Mucosa of gallbladder (tissue), 1 donor: ENCODE measurements at places on chromosomes 4 and X. TPM values are rescaled to one million over a fixed set of nuclear protein-coding genes. Genes with fewer than 3 reads are reported as not detected.

GRCh38 chr4:120611092-120611491, 311.4 kb downstream of the PRDM5 start:
- DNase-seq: no peak

- DNase-seq: no peak
These were observed 1934.2 kb upstream of the IGFBP7 start for GRCh38 chr4:59044286-59044900.

- DNase-seq: no peak
These were observed 2.3 kb upstream of the SLBP start for GRCh38 chr4:1714303-1715001.

DNA sequence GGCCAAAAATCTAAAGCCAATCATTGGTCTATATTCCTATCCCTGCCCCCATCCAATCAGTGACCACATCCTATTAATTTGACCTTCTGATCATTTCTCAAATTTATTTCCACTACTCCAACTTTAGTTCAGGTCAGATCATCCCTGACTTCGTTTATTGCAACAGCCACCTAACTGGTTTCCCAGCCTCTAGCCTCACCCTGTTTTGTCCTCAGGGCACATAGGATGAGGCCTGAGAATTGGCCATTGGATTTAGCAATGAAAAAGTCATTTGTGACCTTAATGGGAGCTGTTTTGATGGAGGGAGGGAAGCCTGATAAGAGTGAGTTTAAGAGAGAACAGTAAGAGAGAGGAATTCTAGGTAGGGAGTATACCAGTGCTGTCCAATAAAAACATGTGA, 155.0 kb downstream of the AMMECR1 start:
- DNase-seq: no peak

GRCh38 chrX:67777148-67777547, 233.3 kb downstream of the AR start:
- DNase-seq: no peak

DNA sequence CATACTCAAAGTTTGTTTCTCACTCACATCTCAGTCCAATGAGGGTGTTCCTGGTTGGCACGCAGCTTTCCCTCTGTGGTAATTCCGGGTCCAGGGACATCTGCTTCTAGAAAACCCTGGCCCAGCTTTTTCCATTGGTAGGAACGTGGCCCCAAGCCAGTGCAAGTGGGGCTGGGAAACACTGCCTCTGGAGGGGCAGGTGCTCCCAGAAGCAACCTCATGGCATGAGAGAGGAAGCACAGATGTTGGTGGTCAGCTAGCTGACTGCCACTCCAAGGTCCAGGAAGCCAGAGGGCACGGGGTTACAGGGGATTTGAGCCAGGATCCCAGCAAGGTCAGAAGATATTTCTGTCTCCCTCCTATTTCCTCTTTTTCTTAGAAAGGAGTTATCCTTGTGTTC, 47.5 kb downstream of the DCTD start:
- DNase-seq: no peak

GRCh38 chr4:41751449-41752061, 3.0 kb upstream of the PHOX2B start:
- no peak for DNase-seq

GRCh38 chrX:150450519-150451177, 87.5 kb downstream of the MAMLD1 start:
- DNase-seq: no peak

DNA sequence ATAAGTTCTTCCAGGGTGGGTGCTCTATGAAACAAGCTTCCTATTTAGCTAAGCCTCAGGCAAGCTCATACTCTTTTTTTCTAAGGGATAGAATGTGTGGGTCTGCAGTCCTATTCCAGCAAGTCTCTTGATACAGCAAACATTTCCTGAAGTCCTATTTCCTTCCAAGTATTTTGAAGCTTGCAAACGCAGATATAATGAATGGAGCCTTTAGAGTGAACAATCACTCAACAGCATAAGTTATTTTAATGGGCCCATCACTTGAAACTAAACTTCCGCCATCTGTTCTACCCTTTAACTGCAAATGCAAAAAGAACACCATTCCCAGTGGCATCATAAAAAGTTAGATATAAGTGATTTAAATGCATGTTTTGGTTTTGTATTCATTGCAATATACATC, 108.3 kb upstream of the TAPT1 start:
- no peak for DNase-seq

GRCh38 chr4:73617256-73617655, 3.0 kb downstream of the RASSF6 start:
- no peak for DNase-seq

DNA sequence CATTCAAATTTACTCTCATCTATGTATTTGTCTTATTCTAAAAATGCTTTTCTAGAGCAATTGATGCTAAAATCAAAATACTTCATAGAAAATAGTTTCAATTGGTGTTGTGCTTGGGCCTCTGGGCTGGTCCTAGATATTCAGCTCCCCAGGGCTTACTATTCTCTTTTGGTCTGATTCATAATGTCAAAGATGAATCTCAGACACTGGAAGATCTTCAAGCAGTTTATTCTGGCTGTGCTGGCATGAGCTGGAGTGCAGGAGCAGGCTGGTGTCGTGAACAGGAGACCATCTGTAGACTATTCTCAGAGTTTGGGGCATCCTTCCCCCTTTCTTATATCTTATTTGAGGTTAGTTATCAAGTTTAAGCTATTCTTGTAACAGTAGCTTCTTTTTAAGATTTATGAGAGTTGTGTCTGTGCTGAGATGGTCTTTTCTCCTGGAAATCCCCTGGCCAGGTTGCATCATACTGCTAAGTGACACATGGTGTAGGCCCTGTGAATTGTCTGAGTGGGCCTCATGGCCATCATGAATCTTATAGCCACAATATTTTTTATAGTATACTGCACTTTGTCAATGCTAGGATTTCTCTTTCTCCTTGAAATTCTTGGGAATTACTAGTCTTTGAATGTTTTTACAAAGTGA, 1624.0 kb upstream of the IGFBP7 start:
- no peak for DNase-seq

Gene HSFX4
- not detected for total RNA-seq

Gene CACNA1F
- total RNA-seq: 0.20 TPM

Gene NAAA
- total RNA-seq: 28.0 TPM

Gene TMEM150C
- total RNA-seq: 8.8 TPM

Gene ANKRD50
- 22.9 TPM for total RNA-seq

Gene TEC
- 3.8 TPM for total RNA-seq

Gene PDHA2
- total RNA-seq: not detected

Gene SSX2
- not detected for total RNA-seq

Gene ALAS2
- 0.78 TPM for total RNA-seq
